ENCODE measurements at places on chromosomes 12 and 14.

GRCh38 chr12:30911207-30911606, 15.3 kb upstream of the TSPAN11 start:
- no peak for DNase-seq

- no peak for DNase-seq
Observed at GRCh38 chr12:84857525-84858208, 54.9 kb downstream of the SLC6A15 start.

- DNase-seq = no peak
Observed at GRCh38 chr12:111014547-111014946, 94.2 kb upstream of the MYL2 start.

- no peak for DNase-seq
Observed at GRCh38 chr12:42129595-42130204, 15.0 kb downstream of the GXYLT1 start.

DNA sequence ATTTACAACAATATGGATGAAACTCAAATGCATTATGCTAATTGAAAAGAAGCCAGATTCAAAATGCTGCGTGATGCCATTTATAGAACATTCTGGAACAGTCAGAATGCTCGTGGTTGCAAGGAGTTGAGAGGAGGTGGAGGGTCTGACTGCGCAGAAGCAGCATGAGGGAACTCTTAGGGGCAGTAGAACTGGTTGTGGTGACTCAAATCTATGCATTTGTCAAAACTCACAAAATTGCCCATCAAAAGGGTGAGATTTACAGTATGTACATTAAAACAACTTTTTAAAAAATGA, 113.7 kb upstream of the PDZRN4 start:
- no peak for DNase-seq

DNA sequence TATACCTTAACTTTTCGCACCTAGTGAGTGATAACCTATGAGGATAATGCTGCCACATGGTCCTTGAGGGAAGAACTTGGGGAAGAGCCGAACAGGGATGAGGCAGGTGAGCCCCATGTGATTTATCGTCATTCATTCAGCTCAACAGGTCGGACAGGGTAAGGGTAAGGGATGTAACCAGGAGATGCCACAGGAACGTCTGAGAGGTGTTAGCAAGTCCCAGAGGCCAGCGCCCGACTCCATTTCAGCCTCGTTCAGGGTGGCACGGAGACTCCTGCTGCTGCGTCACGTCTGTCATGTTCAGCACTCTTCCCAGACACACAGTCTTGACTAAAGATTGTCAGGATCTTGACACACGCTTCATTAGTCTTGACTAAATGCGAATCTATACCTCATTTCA, 23.4 kb upstream of the TIGAR start:
- DNase-seq = no peak

DNA sequence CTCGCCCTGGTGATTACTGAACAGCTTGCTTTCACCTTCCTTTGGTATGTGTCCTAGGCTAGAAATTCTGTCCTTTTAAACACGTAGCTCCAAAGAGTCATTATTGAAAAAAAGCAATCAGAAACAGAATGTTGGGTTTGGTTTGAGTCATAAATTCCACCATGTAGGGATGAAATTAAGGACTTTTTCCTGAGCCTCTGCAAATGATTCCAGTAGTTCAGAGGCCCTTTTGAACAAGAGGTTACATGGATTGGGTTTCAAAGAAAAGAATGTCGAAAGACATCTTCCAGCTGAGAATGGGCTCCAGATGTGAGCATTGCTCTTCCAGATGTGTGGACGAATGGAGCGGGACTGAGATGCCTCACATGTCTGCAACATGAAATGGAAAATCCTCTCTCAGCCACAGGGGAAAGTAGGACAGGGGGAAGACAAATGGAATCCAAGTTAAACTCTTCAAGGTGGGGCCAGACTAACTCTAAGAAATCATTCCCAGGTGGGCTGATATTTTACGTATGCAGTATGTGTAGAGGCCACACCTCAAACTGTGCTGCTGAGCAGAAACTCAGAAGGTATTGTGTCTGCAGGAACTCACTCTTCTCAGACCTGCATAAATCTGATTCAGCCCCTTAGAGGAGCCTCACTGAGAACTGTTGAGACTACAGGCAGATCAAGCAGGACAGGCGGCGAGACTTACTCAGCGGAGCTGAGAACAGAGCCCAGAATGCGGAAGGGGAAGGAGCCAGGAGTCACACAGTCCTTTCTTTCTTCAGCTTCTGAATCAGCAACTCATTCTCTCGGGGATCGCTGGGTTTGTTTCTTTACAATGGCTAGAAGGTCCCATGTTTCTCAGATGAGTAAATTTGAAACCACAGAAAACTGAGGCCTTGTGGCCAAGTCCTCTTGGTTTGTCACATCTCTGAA, 23.3 kb upstream of the EMP1 start:
- no peak for DNase-seq

- no peak for DNase-seq
Observed at GRCh38 chr14:71438684-71439083, 493.5 kb upstream of the RGS6 start.

DNA sequence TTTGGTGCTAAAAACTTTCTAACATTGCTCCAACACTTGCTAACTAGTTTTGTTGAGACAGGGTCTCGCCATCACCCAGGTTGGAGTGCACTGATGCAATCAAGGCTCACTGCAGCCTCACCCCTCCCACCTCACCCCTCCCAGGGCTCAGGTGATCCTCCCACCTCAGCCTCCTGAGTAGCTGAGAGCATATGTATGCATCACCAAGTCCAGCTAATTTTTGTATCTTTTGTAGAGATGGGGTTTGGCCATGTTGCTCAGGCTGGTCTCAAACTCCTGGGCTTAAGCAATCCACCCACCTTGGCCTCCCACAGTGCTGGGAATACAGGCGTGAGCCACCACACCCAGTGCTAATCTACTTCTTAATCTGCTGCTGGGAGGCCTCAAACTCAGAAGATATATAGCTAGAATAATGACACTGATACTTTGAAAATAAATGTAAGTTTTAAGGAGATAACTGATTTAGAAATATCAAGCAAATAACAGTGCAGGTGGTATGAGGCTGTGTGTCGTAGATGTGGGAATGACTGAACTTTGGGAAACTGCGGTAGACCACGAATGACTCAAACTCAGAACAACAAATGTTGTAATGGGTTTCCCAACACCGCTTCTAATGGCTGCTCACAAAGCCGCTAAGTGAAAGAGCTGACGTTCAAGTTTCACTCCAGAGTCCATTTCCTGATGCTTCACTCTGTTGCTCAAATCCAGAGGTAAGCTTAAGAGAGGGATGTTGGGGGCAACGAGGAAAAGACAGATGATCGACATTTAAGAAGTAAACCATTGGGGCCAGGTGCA, 10.0 kb downstream of the TMCC3 start:
- no peak for DNase-seq

DNA sequence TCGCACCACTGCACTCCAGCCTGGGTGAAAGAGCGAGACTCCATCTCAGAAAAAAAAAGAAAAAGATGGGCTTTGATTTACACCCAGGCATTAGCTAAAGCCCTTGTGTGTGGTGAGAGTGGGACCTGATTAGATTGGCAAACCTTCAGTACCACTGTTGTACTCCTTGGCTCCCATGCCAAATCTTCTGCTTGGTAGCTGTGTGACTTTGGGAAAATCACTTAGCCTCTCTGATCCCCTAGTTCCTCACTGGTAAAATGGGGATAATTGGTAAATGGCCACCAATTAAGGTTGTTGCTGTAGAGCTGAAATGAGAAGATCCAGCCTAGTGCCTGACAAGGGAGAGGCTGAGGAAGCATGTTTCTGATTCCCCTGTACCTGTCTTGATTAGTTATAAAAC, 63.7 kb downstream of the SLC25A47 start:
- no peak for DNase-seq

- no peak for DNase-seq
Observed at GRCh38 chr12:118959348-118959747, 22.0 kb upstream of the SRRM4 start.

DNA sequence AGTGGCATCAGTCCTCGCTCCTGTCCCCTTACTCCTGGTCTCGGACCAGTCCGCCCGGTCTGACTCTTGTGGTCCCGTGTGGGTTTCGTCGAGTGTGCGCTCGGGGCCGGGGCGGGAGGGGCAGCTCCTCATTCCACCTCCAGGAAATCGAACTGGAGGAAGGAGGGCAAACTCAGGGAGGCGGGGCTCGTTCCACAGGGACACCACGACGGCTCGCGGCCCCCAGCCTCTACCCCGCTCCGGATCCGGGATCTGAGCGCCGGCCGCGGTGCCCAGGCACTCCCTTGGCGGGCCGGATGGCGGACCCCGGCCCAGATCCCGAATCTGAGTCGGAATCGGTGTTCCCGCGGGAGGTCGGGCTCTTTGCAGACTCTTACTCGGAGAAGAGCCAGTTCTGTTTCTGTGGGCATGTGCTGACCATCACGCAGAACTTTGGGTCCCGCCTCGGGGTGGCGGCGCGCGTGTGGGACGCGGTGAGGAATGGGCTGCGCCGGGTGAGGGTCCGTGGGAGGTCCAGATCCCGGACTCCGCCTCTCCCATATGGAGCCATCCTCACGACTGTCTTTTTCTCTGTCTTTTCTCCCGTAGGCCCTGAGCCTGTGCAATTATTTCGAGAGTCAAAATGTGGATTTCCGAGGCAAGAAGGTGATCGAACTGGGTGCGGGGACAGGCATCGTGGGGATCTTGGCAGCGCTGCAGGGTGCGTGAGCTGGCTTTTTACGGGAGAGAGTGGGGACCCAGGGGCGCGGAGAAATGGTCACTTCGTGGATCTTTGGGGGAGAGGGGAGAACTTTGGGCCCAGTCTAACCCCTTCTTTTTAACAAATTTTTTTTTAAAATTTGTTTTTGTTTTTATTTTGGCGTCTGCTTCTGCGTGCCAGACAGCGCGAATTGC, at the start of gene EEF1AKMT3:
TSS of gene EEF1AKMT3 (plus strand) at position 186 of the 894 bp plus-strand sequence. CDS start at position 297, 111 bp downstream.
- DNase-seq = no peak

- no peak for DNase-seq
Observed at GRCh38 chr14:52848626-52849025, 57.2 kb upstream of the GNPNAT1 start.

GRCh38 chr12:3275171-3276041, 198.2 kb downstream of the TSPAN9 start:
- peak; percentile 46 for DNase-seq

DNA sequence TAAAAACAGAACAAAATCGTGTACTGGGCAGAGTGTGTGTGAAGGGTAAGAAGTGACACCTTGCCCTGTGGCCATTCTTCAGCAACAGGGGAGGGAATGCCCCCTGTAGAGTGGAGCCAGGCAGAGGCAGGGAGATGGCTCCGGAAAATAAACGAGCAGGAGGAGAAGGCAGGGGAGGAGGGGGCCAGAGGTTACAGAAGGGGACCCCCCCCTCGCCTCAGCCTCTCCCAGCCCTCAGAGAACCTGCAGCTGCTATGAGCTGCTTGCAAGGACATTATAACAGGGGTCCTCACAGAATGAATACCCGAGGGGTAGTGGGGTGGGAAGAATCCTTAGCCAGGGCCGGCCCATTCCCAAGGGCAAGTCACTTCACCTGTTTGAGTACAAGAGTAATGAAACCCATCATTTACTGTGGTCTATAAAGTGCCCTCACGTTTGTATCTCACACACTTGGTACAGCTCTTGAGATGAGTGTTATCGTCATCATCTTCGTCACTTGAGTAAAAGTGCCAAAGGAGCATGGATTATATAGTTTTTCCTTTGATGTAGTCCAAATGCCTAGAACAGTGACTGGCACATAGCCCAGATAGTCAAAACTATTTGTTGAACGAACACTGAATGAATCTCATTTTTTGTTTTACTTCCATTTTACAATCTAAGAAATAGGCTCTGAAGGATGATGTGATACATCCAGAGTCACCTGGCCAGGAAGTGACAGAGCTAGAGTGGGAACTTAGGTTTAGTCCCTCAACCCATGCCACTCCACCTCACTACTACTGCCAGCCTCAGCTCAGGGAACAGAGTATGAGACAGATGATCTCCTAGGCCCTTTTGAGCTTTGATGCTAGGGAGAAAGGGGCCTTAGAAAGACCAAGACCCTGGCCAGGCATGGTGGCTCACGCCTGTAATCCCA, 14.5 kb downstream of the SCNN1A start:
- DNase-seq = no peak

GRCh38 chr14:68982581-68982980, 3.5 kb upstream of the ACTN1 start:
- DNase-seq = no peak

GRCh38 chr12:16407346-16407745, 59.9 kb downstream of the MGST1 start:
- DNase-seq = no peak

GRCh38 chr12:116187151-116187511, 90.4 kb downstream of the MED13L start:
- DNase-seq = no peak

- DNase-seq = no peak
Observed at GRCh38 chr12:67151886-67152285, 117.3 kb upstream of the CAND1 start.

DNA sequence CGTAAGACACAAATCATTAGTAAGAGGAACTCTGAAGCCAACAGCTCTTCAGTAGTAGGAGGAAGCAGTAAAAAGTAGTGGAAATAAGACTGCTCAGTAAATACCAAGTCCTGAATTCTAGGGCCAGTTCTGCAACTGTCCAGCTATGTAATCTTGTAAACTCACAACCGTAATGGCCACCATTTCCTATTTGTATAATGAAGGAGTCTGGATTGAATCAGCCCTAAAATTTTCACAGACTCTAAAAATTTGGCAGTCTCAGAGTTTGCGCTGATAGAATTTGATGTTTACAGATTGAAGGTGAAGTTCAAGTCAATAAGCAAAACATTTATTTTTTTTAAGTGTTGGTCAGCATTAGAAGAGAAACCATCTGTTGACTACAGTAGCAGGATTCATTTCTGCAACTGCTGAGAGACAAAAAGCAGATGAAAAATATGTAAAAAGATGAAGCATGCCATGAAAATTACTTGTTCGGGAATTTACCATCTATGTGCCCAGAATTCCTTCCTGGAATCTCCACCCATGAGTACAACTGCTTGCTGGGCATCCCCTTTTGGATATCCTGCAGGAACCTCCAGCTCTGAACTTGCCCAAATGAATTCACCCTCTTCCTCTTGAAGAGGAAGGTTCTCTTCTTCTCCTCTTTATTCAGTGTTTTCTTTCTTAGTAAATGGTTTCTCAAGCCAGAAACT, 47.5 kb downstream of the GALNT4 start:
- DNase-seq = no peak

GRCh38 chr12:69321351-69321750, 26.8 kb upstream of the LYZ start:
- DNase-seq = no peak

DNA sequence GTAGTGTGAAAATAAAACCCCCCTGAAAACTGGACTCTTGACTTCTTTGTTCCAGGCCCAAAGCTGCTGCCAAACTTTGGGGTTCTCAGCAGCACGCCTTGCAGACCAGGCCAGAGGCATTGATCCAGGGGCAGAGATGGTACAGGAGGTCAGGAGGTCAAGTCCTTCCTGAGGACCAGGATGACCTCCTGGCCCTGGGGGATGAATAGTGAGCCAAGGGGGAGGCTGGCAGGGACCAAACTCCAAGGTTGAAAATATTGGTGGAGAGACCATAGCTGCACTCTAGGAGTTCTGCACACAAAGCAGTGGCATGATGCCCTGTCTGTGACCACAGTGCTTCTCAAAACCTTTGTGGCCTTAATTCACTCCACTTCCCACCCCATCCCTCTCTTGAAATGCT, 12.1 kb downstream of the SLC10A1 start:
- DNase-seq = no peak

- DNase-seq = no peak
Observed at GRCh38 chr12:81296556-81297305, 218.9 kb downstream of the ACSS3 start.

Measured in KG1 (cell line).